Stimulated activated naive B cell treated with anti-CD40 and anti-IgM and Interleukin-4, amounts not matched to agents 10 μg/mL and 1 μg/mL and 100 μg/mL, for 72 hours (primary cell): ENCODE measurements at places on chromosomes 5 and 9.

- DNase-seq: no peak
Measured at GRCh38 chr5:164336276-164336675, 830.9 kb downstream of the MAT2B start.

GRCh38 chr5:33470544-33470943, 29.8 kb downstream of the TARS1 start:
- no peak for DNase-seq

DNA sequence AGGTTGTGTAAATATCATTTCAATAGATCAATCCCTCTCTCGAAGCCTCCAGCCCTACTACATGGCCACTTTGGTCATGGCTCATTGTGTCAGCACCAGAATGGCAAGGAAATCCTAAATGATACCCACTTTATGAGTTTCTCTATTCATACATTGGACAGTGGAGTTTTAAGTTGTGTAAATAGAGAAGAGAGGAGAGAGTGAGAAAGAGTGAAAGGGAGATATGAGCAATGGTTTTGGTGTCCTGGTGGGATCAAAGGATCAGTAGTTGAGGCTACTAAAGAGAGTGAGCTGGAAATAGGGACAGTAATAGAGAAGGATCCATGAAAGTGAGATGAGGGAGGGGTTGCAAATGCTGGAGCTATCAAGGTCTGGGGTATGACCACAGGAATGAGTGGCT, 31.5 kb upstream of the GZMA start:
- DNase-seq: no peak

DNA sequence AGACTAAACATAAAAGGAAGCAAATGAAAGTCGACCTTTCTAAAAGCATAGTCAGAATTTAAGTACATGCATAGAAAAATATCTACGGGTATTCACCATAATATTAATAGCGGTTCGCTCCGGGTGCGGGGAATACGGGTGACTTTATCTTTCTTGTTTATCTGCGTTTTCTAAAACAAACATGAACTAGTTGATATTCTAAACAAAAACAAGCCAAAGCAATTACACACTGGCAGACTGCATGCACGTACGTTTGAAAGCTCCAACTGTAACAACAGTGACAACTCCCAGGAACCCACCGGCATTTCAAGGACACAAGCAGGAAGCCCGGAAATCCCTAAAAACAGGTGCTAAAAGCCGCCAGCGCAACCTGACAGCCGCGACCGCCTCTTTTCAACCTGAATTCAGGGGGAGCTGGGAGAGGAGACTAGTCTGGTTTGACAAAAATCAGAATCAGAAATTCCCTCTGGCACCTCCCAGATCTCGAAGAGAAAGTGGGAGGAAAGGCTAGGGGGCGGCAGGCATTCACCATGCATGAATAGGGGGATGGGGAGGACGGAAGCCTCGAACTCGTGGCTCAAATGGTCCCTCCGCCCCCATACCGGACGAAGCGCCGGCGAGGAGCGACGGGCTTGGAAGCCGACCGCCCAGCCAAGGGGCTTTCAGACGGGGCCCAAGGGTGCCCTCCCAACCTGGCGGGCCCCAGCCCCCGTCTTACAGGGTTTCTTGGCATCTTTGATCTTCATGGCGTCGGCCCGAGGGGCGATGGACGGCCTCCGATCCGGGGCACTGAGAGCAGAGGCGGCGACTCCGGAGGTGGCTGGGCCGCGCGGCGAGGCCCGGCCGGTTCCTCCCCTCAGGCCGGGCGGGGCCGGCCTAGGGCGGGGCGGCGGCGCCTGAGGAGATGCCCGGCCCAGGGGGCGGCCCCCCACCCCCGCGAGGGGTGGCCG, at the start of gene PANK3:
PANK3 (minus strand) TSS at position 831 of the 950 bp plus-strand sequence; CDS start at position 746, 85 bp downstream.
- no peak for DNase-seq

DNA sequence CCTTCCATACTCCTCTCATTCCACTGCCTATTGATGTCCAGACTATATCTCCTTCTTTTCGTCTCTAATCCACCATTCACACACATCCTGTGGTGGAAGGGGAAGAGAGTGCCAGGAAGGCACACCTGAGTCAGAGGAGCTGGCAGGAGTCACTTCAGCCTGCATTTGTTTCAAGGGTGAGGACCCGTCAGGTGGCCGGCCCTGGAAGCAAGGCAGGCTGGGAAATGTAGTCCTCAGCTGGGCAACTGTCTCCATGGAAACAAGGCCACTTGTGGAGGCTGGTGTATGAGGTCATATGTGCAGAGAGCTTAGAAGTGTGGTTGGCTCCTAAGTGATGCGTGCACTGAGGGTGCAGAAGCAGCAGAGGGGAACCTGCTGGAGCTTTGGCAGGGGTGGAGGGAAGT, 278.4 kb downstream of the NSG2 start:
- DNase-seq: no peak

DNA sequence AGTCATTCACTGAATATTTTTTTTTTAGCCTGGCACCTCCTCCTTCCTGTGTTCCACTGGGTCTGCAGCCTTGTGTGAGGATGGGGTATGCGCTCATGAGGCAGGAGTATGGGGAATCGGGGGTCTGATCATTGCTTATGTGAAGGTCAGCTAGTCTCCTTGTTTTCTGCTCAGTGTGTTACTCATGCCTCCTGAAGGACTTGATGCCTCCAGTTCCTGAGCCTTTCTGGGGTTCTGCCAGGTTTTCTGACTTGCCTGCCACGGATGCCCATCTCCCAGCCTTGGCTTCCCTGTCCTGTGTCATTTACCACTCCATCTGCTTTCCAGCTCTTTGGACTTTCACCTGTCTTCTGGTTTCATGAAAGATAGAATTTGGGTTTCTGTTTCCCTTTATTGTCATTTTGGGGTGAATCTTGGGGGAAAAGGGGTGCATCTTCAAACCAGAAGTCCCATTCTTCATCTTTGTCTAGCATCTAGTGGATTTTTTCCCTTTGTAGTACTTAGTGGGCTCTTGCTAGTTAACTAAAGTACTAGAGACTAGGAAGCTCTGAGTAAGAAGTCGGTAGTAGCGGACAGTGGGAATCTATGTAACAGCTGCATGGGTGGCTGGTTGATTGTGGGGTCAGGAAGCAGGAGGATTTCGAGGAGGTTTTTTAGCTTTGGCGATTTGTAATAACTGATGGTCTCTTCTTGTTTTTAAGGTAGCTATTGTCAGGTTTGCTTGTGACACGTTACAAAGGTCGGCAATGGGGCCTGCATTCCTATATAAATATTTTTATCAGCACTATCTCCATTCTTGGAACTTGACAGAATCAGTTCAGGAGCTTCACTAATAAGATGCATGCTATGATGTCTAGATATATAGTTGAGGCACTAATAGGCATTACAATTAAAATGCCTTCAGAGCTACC, 8.2 kb downstream of the OTULIN start:
- DNase-seq: no peak

GRCh38 chr5:135324897-135325650, 74.0 kb downstream of the MACROH2A1 start:
- no peak for DNase-seq

DNA sequence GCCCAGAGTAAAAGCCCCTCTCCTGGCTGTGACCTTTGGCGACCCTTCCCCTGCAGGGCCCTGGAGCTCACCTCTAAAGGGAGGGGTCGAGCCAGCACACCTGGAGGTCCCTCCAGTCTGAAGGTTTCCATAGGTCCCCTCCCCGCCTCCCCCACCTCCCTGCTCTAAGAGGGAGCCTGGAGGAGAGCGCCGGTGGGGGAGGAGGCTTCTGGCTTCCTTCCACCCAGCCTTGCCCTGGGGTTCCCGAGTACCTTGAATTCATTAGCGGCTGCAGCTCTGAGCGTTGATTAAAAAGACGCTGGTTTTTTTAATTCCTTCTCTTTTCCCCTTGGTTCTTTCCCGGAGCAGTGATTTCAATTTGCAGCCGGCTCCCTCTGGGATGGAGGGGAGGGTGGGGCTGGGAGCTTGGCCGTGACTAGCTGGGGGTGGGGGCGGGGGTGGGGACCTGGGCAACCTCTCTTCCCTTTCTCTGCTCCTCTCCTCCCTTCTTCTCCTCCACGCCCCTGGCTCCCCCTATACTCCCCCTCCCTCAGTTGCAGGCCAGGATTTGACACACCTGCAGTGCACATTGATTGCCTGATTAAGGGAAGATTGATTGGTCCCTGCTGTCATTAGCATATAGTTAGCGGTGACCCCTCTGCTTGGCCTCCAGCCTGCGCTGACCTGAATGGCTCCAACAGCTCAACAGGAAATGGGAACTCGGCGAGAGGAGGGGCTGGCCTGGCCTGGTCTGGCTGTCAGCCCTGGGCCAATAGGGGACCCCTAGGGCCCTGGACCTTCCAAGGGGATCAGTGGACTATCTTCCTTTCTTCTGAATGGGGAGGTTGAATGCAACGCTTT, 67.5 kb upstream of the RAPGEF1 start:
- DNase-seq: no peak

DNA sequence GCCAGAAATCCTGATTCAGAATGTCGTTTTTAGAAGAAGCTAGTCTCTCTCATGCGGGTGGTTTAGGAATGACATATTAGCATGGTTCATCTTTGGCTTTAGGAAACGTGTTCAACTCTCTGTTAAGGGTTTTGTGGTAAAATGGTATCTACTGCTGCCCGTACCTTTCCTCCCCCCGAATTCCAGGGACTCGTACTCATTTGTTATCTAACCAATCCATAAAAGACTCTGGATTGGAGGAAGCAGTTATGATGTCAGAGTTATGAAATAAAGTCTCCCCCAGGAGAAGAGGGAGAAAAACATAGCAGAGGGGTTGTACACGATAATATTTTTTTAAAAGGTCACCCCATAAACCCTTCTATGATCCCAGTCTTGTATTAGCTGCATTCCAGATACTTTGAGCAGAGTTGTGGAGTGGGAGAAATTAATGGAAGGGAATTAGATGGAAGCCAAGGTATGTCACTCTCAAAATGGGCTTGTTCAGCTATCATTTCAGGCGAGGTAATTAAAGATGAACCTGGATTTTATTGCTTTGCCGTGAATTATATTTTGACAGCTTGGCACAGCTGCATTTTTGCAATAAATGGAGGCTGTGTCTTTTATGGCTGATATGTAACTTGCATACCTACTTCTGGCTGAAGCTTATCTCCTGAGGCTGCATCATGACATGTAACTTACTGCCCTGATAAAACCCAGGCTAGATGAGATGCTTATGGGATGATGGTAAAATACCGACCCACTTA, 31.3 kb downstream of the RAI14 start:
- no peak for DNase-seq

DNA sequence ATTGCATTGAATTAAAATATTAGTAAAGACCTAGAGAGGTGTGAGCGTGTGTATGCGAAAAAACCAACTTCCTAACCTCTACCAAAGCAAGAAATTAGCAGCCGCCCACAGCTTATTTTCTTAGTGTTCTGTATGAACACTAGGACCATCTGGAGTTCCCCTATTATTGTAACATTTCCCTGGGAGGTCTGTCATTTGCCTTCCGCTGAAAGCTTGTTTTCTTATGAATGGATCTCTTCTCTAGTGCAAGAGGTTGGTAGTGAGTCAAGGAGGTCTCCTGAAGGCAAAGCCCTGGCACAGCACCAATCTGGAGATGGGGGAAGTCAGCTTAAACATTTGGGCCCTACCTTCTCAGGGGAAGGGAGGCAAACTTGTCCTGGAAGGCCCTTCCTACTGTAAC, 10.8 kb downstream of the TNFSF8 start:
- DNase-seq: no peak

GRCh38 chr9:101184813-101185278, 156.3 kb downstream of the PLPPR1 start:
- no peak for DNase-seq
